T follicular helper cell (primary cell): ENCODE measurements at places on chromosomes 5 and 9.

- DNase-seq = no peak
Measured at GRCh38 chr5:170614720-170615119, 110.9 kb downstream of the KCNIP1 start.

DNA sequence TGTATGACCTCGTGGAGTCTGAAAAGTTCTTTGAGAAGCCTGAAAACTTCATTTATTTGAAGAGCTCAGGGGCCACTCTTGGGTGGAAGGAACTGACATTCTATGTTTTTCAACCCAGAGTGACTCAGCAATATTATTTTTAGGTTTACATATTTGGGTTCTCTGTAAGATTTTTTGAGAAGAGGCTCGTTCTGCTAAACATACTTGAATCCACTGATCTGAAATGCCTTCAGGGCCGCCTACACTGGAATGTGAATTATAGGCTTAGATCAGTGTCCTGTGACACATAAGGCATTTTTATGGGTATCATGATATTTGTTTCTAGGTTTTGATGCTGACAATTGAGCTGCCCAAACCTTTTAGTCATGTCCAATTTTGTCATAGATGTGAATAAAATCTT, 86.2 kb downstream of the PSAT1 start:
- no peak for DNase-seq

GRCh38 chr5:160438316-160439204, 16.9 kb downstream of the PTTG1 start:
- peak; percentile 33 for DNase-seq

- no peak for DNase-seq
Measured at GRCh38 chr5:127046343-127047072, 16.1 kb upstream of the MARCHF3 start.

DNA sequence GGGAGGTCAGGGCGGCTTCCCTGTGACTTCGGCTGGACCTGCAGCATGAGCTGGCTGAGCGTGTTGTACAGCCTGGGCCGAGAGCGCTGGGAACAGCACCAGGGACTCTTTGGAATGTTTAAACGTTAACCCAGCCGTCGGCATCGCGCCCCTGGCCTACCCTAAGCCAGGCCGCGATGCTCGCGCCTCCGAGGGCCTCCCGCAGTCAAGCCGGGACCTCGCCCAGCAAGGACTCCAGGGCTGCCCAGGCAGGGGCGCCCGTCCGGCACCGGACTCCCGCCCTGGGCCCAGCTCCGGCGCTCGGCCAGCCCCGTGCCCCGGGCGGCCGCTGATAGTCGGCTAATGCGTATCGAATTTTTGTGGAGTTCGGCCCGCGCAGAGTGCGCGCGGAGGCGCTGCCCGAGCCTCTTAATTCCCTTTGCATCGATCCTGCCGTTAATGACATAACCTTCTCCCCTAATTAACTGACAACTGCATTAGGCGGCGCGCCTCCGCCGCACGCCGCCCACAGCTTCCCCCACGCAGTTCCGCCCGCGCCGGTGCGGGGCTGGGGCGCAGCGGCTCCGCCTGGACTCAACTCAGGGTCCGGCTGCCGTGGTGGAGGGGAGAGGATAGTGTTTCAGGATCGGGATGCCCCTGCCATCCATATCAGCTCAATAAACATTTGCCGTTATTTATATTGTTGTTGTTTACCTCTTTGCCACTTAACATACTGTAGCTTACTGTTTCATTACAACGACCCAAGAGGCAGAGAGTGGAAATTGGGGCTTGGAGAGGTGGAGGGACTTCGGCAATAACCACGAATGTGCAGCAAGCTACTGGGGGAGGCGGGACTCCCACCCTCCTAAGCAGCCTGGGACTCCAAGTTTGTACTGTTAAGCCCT, 28.8 kb upstream of the CDC23 start:
- no peak for DNase-seq

GRCh38 chr9:132069046-132069898, 10.4 kb downstream of the MED27 start:
- DNase-seq = no peak

- DNase-seq = no peak
Measured at GRCh38 chr5:170306381-170306831, 8.8 kb upstream of the LCP2 start.

- DNase-seq = no peak
Measured at GRCh38 chr5:122941737-122942136, 94.8 kb downstream of the PPIC start.

- no peak for DNase-seq
Measured at GRCh38 chr9:132487980-132488535, 78.0 kb downstream of the CFAP77 start.

- no peak for DNase-seq
Measured at GRCh38 chr5:66597183-66597757, 1.1 kb downstream of the MAST4 start.

- DNase-seq = no peak
Measured at GRCh38 chr5:173919443-173919842, 31.3 kb downstream of the CPEB4 start.

DNA sequence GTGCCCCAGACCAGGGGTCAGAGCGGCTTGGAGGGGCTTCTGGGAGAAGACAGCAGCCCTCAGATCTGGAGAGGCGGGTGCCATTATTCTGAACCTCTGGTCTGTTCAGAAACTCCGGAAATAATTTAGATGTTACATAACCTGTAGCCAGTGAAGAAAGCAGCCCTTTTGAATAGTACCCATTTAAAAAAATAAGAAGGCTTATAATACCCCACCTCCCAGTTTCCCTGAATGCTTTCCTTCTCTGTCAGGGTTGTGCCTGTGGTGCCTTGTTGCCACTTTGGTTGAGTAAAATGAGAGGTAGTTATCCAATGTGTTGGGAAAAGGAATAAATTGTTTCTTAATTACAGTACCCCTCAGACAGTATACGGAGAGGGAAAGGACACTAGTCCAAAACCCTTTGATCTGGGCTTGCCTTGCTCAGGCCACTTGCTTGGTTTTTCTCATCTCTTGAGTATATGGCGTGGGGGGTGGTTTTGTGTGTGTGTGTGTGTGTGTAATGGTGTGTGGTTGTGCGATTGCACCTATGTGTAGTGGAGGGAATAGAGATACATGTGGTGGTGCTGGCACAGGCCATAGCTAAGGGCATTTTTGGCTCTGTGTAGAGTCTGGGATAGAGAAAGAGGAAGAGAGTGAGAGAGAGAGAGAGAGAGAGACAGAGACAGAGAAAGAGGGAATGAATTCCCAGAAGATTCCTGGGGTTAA, 59.1 kb upstream of the TLR4 start:
- no peak for DNase-seq

- no peak for DNase-seq
Measured at GRCh38 chr9:135343837-135344522, 135.6 kb upstream of the PPP1R26 start.

DNA sequence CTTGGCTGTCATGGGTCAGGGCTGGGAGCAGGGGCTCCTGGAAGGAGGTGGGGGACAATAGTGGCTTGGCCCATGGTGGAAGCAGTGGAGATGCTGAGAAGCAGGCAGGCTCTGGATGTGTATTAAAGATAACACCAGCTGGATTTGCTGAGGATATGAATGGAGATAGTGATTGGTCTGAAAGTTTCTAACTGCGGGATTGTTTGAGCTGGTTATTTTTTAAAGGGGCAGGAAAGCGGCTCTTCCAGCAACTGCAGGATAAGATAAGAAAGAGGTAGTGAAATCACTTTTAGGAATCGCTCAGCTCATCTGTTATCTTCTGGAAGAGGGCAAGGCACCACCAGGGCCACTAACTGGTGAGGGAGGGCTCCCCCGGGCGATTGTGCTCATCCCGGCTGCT, 125.5 kb downstream of the TENT4A start:
- DNase-seq = no peak

DNA sequence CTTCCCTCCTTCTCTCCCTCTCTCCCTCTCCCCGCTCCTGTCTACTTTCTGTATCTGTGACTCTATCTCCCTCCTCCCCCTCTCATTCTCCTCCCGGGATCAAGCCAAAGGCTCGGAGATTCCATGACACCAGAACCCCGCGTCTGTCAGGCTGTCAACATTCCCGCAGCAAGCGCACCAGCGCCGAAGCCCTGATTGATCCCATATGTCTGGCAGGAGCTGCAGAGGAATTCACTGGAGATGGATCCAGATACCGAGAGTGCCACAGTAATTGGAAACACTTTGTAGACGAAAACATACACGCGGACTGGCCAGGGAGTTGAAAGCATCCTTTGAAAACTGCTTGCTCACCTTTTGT, 300 bp upstream of the SVEP1 start:
- no peak for DNase-seq

DNA sequence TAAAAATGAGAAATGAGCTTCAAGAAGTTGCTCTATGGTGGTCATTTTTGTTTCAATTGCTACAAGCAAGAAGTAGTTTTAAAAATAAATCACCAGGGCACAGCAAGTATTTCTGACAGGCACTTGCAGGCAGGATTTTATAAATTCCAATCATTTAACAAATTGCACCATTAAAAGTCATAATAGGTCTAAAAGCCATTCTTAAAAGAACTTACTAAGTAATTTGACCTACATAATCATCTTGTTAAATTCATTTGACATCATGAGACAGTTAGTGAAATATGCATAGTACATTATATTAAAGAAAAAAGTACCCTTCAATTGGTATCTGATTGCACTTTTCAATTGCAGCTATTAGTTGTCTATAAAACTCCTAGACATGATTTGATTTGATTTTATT, 31.0 kb downstream of the TLX3 start:
- no peak for DNase-seq

DNA sequence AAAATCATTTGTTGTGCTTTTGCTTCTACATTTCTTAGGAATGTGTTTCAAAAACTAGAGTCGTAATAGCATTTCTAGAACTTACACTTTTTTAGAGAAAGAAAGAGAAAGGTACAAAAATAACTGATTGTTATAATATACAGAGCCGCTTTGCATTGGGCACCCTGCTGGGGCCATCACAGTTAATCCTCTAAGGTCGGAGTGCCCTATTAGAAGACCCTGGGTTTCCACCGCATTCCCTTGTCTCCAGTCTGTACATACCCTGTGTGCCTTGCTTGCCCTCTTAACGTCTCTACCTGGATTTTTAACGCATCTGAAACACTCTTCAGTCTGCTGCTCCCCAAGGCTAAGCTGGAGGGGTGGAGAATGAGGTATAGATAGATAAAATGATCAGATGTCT, 1.3 kb downstream of the MARVELD2 start:
- no peak for DNase-seq

GRCh38 chr9:102609461-102609860, 385.7 kb upstream of the CYLC2 start:
- no peak for DNase-seq

DNA sequence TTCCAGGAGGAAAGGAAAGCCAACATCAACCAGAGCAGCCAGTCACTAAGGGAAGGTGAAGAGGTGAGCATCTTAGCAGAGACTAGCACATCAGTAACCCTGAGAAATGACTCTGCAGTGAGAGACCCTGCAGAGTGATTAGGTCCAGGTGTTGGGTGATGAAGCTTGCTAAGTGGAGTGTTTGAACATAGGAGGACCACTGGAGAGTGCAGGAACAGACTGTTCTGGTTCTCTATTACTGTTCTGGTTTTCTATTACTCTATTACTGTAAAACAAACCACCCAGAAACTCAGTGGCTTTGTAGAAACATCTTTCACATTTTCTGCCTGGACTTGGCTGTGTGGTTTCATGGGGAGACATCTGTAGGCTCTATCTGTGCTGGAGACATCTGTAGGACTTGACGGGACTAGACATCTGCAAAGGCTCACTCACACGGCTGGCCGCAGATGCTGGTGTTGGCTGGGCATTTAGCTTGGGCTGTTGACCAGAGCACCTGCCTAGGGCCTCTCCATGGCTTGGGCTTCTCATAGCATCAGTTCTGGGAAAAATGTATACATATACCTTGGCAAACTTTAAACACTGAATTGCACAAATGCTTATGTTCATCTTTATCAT, 33.4 kb upstream of the SPATA31E1 start:
- no peak for DNase-seq

DNA sequence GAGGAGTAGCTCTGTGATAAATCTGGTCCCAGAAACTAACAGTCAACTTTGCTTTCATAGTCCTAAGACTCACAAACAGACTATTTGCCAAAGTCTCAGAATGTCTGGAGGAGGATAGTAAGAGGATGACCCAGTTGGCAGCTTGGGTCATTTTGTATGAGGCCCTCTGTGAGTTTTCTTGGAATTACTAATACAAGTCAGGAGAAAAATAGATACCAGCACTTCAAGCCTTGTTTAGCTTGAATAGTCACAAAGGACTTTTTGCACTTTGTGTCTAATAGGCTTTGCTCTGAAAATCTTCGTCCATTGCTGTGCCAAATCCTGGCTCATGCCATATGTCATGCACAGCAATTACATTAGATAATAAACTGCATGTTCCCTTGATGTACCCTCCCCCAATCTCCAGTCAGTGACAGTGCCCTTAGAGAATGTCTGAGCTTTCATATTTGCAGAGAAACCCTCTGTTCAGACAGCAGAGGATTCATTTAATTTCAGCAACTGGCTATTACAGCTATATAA, 612.8 kb downstream of the CSNK1G3 start:
- DNase-seq = no peak
